ENCODE measurements at places on chromosomes 2 and 18.

DNA sequence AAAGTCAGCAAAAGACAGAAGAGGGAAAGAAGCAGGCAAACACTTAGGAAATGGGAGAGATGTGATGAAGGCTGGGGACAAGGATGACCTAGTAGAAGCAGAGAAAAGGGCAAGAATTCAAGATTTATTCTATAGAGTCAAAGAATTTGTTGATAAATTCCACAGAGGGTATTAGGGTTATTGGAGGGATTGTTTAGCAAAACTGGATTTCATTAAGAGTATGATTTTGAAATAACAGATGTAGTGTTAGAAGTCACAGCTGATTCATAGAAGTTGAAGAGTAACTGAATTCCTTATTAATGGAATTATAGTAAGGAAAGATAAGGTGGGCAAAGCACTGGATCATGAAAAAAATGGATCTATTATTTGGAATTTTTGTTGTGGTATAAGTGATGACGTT, 48.6 kb downstream of the CEP192 start:
- no peak for DNase-seq

DNA sequence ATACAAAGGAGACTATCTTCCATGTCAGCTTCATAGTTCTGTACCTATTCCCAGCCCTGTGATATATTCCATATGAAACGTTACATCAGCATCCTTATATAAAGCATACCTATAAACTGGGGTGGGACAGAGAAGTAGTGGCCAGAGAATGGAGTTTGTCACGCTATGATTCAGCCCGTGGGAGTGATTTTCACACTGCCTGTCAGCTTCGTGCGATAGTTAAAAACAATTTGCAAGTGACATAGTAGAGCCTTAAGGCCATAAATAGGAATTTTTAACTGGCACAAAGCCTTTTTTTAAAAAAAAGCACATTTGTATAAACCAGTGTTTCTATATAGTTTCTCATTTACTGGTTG, 30.2 kb downstream of the PKP4 start:
- DNase-seq, result no peak

GRCh38 chr2:159713631-159714246, 1.4 kb downstream of the MARCHF7 start:
- no peak for DNase-seq

GRCh38 chr2:162430323-162430722, 86.4 kb downstream of the GCA start:
- DNase-seq, result peak; percentile 31

- DNase-seq, result no peak
Observed at GRCh38 chr2:28155627-28156026, 237.0 kb upstream of the FOSL2 start.

DNA sequence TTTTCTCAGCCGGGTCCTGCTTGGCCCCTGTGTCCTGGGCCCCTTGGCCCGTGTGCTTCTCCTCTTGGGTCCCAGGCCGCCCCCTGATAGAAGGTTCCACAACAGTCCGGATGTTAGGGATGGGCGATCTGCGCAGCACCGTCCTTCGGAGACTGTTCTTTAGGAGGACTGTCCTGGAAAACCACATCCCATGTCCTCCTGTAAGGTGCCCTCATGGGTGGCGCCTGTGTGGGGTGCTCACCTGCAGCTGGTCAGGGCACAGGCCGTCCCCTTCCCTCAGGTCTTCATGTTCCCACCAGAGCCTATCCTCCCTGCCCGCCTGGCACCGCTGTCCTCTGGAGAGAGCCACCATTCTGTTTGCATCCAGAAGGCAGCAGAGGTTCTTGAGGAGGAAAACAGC, 50.0 kb downstream of the CTDP1 start:
- no peak for DNase-seq

DNA sequence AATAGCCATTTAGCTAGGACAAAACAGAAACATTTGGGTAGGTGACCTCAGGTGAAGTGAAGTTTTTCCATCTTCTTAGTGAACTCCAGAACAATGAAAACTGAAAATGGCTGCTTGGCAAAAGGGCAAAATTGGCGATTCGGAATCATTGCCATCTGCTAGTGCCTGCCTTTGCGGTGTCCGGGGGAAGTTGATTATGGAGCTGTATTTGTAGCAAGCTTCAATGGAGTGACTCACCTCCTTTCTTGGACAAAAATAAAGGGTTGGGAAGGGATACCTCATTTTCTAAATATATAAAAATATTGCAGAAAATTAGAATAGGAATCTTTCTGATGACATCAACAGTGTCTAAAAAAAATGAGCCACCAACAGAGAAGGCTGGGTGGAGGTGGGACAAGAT, 460.5 kb downstream of the TGIF1 start:
- DNase-seq, result no peak

GRCh38 chr18:12098374-12098773, 4.7 kb downstream of the ANKRD62 start:
- DNase-seq, result no peak

DNA sequence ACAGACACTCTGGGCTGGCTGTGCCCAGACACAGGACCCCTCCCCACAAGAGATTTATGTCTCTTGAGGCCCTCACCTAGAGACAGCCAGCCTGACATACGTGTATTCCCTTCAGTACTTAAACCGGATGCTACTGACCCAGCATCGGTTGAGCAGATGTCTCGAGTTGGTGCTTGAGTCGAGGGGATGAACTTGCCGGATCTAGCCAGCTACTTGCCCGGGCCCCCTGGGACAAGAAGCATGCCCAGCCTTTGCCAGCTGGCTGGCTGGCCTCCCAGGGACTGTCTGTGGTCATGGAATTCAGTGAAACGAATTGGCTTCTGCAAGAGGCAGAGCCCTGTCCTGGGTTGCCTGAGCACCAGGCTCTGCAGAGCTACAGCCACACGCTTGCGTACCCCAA, 36.0 kb downstream of the DNMT3A start:
- no peak for DNase-seq

DNA sequence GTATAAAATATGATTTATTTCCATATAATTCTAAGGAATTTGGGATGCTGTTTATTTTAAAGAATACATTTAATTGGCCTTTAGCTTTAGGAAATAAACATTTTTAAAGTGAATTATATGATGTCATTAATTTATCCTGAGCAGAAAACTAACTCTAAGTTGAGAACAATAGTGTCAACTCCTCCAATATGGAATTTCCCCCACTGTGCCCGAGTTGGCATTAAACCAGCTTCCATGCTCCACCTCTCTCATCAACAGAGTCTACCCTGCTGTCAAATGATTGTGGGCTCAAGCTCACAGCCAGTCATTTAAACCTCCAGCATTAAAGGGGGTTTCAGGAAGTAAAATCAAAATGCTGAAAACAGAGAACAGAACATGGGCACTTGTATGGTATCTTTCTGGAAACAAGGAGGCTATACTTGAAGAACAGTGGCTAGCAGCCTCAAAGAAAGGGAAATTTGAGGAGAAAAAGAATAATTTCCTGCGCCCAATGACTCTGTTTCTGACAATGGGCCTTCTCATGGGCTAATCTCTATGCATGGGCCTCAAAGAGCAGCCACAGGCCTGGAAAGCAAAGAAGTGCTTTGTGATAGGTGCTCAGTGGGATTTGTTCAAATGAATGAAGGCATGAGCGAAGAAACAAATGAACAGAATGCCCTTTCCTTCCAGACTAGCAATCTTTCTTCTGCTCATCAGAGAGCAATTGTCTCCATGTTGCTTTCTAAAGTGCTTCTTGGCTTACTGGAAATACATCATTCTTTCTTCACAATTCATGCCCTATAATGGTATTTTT, 252.8 kb downstream of the MTX2 start:
- DNase-seq, result no peak

DNA sequence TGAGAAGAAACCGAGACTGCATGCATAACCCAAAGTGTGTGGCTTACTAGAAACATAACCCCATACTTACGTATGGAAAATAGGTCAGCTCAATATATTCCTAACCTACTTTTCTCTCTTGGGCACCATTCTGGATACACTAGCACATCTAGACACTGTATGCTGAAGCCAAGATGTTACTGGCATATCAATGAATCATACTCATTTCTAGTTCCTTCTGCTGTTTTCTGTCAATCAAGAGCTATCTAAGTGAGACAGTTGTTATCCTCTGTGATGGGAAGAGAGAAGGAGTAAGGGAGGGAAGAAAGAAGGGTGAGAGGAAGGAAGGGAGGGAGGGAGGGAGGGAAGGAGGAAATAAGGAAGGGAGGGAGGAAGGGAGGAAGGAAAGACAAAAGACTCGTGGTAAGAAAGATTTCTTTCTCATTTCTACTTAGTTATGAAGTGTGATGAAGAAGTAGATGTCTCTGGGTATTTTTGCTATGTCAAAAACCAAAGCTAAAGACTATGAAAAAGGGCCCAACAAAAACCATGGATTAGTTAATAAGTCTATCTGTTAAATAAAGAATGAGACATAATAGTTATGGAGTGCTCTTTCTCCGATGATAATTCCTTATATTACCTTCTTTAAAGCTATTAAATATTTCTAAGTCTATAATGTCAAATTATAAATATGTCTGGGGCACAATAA, 248.4 kb downstream of the ZNF521 start:
- no peak for DNase-seq

- DNase-seq, result no peak
Observed at GRCh38 chr2:55224761-55225261, 7.3 kb downstream of the CLHC1 start.

DNA sequence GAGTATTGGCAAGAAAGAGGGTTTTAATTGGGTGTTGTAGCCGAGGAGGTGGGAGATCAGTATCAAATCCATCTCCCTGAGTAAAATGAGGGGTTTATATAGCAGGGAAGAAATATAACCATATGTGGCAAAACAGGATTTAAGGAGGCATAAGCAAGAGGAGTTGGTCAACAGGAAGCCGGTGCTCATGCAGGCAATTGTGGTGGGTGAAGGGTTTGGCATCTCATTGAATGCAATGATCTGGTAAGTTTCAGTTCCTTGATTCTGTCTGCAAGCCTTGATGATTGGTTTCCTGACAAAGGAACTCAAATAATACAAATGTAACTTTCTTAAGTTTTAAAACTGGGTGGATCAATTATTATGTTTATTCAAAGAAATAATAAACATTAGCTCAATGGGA, 564.4 kb upstream of the LINC00305 start:
- DNase-seq, result no peak

DNA sequence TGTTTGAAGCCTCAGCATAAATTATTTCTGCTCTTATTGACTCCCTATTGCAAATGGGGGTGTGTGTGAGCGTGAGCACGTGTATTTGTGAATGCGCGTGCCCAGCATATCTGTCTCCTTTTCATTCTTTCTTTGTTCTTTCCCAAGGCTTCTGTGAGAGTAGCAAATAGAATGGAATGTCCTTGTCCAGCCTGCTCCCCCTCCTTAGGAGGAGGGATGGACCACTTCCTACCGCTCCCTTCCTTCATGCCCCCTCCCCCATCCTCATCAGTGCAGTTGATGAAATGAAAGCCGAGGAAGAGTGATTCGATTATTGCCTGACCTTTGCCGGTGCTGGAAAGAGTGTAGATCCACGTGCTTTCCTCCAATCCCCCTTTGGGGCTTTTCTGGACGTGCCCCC, 102.0 kb downstream of the CPO start:
- DNase-seq, result no peak

- DNase-seq, result no peak
Observed at GRCh38 chr2:233968556-233968955, 51.4 kb downstream of the TRPM8 start.

DNA sequence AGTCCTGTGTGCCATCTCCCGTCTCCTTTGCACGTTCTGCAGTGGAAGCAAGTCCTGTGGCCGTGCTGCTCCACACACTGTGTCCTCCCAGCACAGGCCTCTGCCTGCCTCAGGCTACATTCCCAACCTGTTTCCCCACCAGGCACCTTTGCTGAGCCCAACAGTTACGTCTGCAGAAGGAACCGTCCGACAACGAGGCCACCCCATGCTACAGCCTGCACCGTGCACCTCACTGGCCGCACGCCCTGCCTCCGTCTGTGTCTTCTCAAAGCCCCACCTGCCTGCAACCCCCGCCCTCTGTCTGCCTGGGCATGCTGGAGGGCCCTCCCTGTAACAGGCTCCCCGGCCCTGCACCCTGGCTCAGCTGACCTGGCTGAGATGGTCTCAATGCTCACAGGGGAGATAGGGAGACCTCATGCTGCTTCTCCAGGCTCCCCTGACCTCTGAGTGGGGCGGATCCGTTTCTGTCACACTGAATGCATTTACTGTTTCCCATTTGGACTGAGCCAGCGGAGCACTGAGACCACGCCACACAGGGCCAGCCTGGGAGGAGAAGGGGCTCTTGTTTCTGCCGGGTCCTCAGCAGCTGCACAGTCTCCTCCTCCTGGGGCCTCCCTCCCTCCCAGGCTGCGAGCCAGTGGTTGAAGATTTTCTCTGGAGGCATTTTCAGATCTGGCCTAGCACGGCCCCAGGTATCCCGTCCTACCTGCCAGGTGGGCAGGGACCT, 109.1 kb upstream of the OTOS start:
- no peak for DNase-seq

- no peak for DNase-seq
Observed at GRCh38 chr2:45700407-45701013, 49.0 kb downstream of the PRKCE start.

DNA sequence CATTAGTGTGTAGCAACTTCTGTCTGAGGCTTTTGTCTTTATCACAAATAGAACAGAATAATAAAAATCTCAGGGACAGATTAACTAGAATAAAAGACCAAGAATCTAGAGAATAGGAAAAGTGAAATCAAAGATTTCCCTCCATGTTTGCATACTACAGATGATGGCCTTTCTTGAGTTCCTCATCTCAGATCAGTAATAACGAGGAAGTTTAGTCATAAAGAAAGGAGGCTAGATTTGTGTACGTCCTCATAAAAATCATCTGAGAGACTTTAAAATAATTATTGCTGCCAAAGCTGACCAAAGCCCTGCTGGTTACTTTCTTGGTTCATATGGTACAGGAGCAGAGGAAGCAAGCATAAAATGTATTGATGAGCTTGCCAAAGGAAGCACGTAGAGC, 117.3 kb downstream of the MIB1 start:
- no peak for DNase-seq

DNA sequence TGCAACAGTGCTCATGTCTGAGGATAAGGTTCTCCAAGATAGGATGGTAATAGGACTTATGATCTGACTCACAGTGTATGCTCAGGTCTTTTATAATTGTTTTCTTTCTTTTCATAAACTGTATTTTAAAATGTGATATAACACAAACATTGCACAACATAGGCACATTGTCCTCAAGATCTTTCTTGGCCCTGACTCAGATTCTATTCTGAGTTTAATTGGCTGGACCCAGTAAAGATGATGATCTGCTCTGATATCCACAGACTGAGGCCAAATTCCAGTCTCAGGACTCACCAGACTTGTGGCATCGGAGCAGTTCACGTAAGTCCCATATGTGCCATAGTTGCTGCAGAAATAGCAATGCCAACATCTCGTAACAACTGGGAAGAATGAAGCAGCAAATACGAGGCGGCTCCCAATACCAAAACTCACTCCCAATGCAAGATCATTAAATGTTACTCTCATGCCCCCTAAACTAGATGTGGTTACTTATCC, 448.9 kb upstream of the SLC14A2 start:
- DNase-seq, result no peak

DNA sequence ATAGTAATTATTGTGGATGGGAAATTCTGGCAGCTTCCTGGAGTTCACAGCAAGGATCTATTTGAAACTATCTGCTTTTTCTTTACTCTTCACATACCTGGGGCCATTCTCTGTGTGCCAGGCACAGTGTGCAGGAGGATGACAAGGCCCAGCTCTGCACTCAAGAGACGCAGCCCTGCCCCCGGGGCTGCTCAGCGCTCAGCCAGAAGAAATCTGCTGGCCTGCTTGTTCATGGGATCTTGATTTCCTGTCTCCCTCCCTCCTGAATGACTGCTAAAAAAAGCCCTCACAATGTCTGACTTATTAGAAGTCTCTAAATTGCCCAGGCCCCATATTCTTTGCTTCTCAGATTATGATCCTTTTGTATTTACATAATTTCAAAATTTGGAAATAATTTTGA, 210.9 kb downstream of the DCDC2C start:
- peak; percentile 34 for DNase-seq
